Ovary (tissue), 10 donors: ENCODE measurements at places on chromosomes 13 and 19. TPM values are rescaled to one million over a fixed set of nuclear protein-coding genes. Genes with fewer than 3 reads are reported as not detected.

RNF17 gene
- polyA plus RNA-seq: 0.28 TPM

KRTDAP gene
- not detected for polyA plus RNA-seq

MCEMP1 gene
- polyA plus RNA-seq: 0.06 TPM

GAPDHS gene
- not detected for polyA plus RNA-seq

TNFSF9 gene
- polyA plus RNA-seq: 0.10 TPM

FLT3LG gene
- 15.3 TPM for polyA plus RNA-seq

GDF15 gene
- polyA plus RNA-seq: 0.67 TPM

RPS28 gene
- 47.7 TPM for polyA plus RNA-seq

GMIP gene
- polyA plus RNA-seq: 3.3 TPM

NOTCH3 gene
- 23.5 TPM for polyA plus RNA-seq

LIM2 gene
- not detected for polyA plus RNA-seq

ATP8B3 gene
- polyA plus RNA-seq: 1.5 TPM

DNA sequence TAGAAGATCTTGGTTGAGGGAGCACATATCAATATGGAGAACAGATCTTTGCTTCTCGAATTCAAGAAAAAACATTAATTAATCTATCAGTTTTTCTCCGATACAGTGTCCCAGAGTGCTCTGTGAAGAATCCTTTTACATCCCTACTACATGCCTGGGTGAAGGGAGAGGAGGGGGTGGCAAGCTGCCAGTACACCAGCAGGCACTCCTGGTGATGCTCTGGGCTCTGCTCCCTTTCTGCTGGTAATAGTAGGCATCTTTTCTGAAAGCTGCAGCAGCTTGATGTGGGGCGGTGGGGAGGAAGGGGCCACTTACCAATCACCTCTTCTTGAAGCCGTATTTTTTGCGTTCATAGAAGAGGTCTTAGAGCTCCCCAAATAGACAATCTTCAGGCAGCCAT lies 30.7 kb downstream of the PBX4 start:
- H3K27ac ChIP-seq: no peak overlapping the region
- H3K4me3 ChIP-seq: no peak overlapping the region
- no peaks in the 10 kb centered on the region for H3K36me3 ChIP-seq
- no peaks in the 10 kb centered on the region for H3K27me3 ChIP-seq

GRCh38 chr19:41701401-41702075 lies 6.9 kb upstream of the CEACAM5 start:
- no peak for DNase-seq
- H3K4me1 ChIP-seq: no peaks in the 10 kb centered on the region
- H3K4me3 ChIP-seq: no peak overlapping the region
- no peaks in the 10 kb centered on the region for H3K27me3 ChIP-seq
- no peaks in the 10 kb centered on the region for H3K36me3 ChIP-seq
- no peak overlapping the region for H3K27ac ChIP-seq

DNA sequence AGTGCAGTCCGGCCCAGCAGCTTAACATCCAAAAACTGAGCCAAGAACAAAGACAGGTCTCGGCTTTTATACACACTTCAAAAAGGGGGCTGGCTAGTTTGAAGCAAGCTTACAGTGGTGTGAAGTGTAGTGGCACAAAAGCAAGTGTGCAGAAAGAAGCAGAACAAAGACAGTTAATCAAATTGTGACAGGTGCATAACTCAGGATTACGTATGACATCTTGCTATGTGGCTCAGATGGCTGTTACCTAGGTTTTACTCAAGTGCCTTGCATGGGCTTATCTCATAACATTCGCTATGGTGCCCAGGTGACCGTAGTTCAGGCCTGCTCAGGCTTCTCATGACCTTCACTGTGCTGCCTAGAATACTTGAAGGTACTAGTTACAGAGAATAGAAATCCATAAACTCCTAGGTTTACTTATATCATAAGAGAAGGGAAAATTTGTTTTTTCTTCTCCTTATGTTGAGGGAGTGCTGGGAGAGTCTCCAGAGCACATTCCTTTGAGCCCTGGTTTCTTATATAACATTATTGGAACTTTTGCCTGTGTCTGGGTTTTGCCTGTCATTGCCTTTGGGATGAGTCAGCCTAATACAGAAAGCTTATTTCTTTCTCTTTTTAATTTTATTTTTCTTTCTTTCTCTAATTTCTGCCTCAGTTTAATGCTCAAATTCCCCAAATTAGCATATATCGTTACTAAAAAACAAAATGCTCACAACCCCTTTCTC lies 1629.1 kb upstream of the PCDH20 start:
- no peak overlapping the region for H3K4me3 ChIP-seq
- no peak for DNase-seq
- no peaks in the 10 kb centered on the region for H3K27me3 ChIP-seq
- no peaks in the 10 kb centered on the region for H3K4me1 ChIP-seq

GRCh38 chr19:13959141-13959961 lies 7.0 kb downstream of the DCAF15 start:
- DNase-seq: no peak
- no peaks in the 10 kb centered on the region for H3K36me3 ChIP-seq
- H3K27ac ChIP-seq: no peak overlapping the region
- H3K4me3 ChIP-seq: no peak overlapping the region
- no peaks in the 10 kb centered on the region for H3K27me3 ChIP-seq
- no peaks in the 10 kb centered on the region for H3K4me1 ChIP-seq

GRCh38 chr13:60363288-60363687 lies 33.7 kb upstream of the TDRD3 start:
- H3K27me3 ChIP-seq: no peaks in the 10 kb centered on the region
- H3K4me3 ChIP-seq: no peak overlapping the region
- H3K27ac ChIP-seq: no peak overlapping the region
- no peaks in the 10 kb centered on the region for H3K36me3 ChIP-seq

- no peaks in the 10 kb centered on the region for H3K27me3 ChIP-seq
- H3K36me3 ChIP-seq: no peaks in the 10 kb centered on the region
- no peak overlapping the region for H3K4me3 ChIP-seq
- no peak overlapping the region for H3K27ac ChIP-seq
Measured at GRCh38 chr19:45321848-45322247, 827 bp downstream of the CKM start.

DNA sequence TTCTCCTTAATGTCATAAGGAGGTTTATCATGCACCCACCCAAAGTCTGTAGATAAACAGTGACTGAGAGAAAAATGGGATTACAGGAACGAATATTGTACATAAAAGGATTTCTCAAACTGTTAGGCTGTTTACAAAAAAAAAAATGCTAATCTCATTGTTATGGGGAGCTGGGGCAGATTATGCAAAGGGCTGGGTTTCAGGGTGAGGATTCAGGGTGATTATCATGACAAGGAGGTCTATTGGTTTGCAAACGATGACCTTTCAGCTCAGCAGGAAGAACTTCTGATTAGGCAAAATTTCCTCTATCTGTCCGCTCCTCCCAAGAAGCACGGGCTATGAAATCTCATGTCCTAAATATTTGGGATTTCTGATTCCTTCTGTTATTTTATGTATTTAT lies 41.4 kb downstream of the NLRP12 start:
- no peaks in the 10 kb centered on the region for H3K36me3 ChIP-seq
- H3K27me3 ChIP-seq: no peaks in the 10 kb centered on the region
- no peak overlapping the region for H3K27ac ChIP-seq
- no peak for DNase-seq

- H3K4me1 ChIP-seq: peaks cover 4% of the 10 kb centered on the region
- peak overlapping the region; percentile 34 for H3K4me3 ChIP-seq
- H3K36me3 ChIP-seq: no peaks in the 10 kb centered on the region
- DNase-seq: no peak
Measured at GRCh38 chr13:28493740-28494503, 1.0 kb downstream of the FLT1 start.

GRCh38 chr19:8705742-8706141 lies 7.1 kb upstream of the ACTL9 start:
- H3K27me3 ChIP-seq: no peaks in the 10 kb centered on the region
- H3K4me1 ChIP-seq: no peaks in the 10 kb centered on the region
- no peaks in the 10 kb centered on the region for H3K36me3 ChIP-seq
- H3K4me3 ChIP-seq: no peak overlapping the region
- DNase-seq: no peak
- H3K27ac ChIP-seq: no peak overlapping the region

DNA sequence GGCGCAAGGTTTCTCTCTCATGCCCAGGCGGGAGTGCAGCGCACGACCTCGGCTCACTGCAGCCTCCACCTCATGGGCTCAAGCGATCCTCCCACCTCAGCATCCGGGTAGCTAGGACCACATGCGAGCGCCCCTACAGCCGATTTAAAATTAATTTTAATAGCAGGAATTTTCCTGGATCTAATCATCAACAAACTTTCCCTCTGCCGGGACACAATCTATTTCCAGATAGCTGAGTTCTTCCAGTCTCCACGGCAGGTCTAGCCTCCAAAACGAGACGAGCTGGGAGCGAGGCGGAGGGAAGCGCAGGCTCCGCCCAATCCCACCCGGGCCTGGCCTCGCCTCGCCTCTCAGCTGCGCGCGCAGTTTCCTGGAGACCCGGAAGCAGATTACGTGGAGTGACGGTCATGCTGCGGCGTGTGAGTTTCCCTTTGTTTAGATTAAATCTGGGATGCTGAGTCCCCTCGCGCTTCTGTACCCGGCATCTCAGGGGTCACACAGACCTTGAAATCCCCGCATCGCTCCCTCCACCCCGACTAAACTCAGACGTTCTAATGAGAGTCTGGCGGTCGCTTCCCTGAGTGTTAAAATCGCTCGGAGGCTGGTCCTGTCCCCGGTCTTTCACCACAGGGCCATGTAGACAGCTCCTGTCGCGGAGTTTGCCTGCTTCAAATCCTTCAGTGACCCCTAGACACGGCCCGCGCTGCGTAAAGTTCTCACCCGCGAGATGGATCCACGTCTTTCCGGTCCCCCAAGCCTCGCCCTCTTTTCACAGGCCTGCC lies at the start of gene ZNF880:
TSS of gene ZNF880 (plus strand) at position 365 of the 782 bp plus-strand sequence. CDS start at position 408, 43 bp downstream.
- no peaks in the 10 kb centered on the region for H3K36me3 ChIP-seq
- H3K4me3 ChIP-seq: peak within 1 kb of the TSS; percentile 59
- peak; percentile 94 for DNase-seq
- peak within 1 kb of the TSS; percentile 89 for H3K27ac ChIP-seq
- H3K27me3 ChIP-seq: no peaks in the 10 kb centered on the region

DNA sequence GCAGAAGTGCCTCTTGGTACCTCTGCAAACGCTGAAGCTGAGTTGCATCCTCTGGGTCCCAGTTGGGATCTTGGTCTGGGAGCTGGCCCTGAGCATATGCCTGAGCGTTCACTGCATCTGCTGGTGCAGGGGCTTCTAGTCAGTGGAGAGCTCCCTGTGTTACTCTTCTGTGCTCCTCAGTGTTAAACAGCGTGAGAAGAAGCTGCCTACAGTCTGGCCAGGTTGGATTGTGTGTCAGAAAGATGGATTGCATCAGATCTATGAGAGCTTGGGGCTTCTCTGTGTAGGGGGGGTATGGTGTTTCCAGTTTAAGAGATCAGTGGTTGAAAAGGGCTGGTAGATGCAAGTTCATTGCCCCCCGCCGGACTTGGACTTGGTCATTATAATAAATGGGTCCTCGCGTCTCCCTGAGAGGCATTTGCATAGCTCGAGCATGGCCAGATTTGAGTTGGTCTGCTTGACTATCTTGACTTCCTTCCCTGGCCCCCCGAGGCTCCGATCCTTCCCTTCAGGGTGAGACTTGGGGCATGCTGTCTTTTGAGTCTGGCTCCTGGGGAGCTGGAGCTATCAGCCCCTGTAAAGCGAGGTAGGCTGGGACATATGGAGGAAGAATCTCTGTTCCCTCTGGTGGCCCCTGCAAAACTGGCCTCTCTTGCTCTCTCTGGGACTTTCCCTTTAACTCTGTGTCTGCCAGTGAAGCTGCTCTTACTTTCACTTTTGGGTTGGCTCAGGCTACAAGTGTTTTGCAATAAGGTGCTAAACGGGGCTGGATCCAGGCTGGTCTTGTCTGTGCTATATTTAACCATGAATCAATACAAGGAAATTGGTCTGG lies 52.9 kb downstream of the OR10H4 start:
- H3K4me3 ChIP-seq: peak overlapping the region; percentile 42
- H3K4me1 ChIP-seq: peaks cover 3% of the 10 kb centered on the region
- no peaks in the 10 kb centered on the region for H3K27me3 ChIP-seq
- DNase-seq: no peak
- H3K36me3 ChIP-seq: no peaks in the 10 kb centered on the region

- H3K4me1 ChIP-seq: peaks cover 2% of the 10 kb centered on the region
- H3K27me3 ChIP-seq: no peaks in the 10 kb centered on the region
- H3K27ac ChIP-seq: no peak overlapping the region
- H3K36me3 ChIP-seq: no peaks in the 10 kb centered on the region
- DNase-seq: no peak
- H3K4me3 ChIP-seq: no peak overlapping the region
Measured at GRCh38 chr13:92461831-92462230, 764.8 kb upstream of the GPC6 start.

GRCh38 chr19:8438236-8438635 lies 6.5 kb upstream of the HNRNPM start:
- H3K27ac ChIP-seq: no peak overlapping the region
- H3K4me1 ChIP-seq: no peaks in the 10 kb centered on the region
- no peaks in the 10 kb centered on the region for H3K27me3 ChIP-seq
- no peak for DNase-seq

DNA sequence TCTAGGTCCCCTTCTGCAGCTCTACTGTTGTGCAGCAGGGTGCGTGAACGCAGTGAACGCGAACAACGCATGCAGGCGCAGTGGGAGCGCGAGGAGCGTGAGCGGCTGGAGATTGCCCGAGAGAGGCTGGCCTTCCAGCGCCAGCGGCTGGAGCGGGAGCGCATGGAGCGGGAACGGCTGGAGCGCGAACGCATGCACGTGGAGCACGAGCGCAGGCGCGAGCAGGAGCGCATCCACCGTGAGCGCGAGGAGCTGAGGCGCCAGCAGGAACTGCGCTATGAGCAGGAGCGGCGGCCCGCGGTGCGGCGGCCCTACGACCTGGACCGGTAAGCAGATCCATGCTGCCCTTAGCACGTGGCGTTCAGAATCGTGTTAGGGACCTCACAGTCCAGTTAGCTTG lies 18.8 kb downstream of the MICOS13 start:
- no peak for DNase-seq
- no peaks in the 10 kb centered on the region for H3K4me1 ChIP-seq
- H3K36me3 ChIP-seq: no peaks in the 10 kb centered on the region
- H3K4me3 ChIP-seq: no peak overlapping the region
- no peaks in the 10 kb centered on the region for H3K27me3 ChIP-seq

GRCh38 chr19:40726279-40726678 lies 9.4 kb downstream of the ITPKC start:
- H3K27ac ChIP-seq: no peak overlapping the region
- H3K4me1 ChIP-seq: no peaks in the 10 kb centered on the region
- DNase-seq: no peak
- H3K4me3 ChIP-seq: no peak overlapping the region

GRCh38 chr13:113869263-113869662 lies 5.4 kb upstream of the GAS6 start:
- H3K4me1 ChIP-seq: peaks cover 2% of the 10 kb centered on the region
- H3K36me3 ChIP-seq: no peaks in the 10 kb centered on the region

GRCh38 chr19:11058246-11059030 lies 30.8 kb upstream of the LDLR start:
- DNase-seq: no peak
- no peaks in the 10 kb centered on the region for H3K36me3 ChIP-seq
- no peaks in the 10 kb centered on the region for H3K27me3 ChIP-seq
- H3K27ac ChIP-seq: no peak overlapping the region
- H3K4me1 ChIP-seq: no peaks in the 10 kb centered on the region
- no peak overlapping the region for H3K4me3 ChIP-seq

GRCh38 chr13:96816874-96817273 lies 177.4 kb downstream of the OXGR1 start:
- H3K36me3 ChIP-seq: no peaks in the 10 kb centered on the region
- no peaks in the 10 kb centered on the region for H3K4me1 ChIP-seq
- H3K27me3 ChIP-seq: no peaks in the 10 kb centered on the region
- H3K4me3 ChIP-seq: no peak overlapping the region
- DNase-seq: no peak
- no peak overlapping the region for H3K27ac ChIP-seq

- no peaks in the 10 kb centered on the region for H3K36me3 ChIP-seq
- no peak overlapping the region for H3K4me3 ChIP-seq
- H3K4me1 ChIP-seq: no peaks in the 10 kb centered on the region
- H3K27me3 ChIP-seq: no peaks in the 10 kb centered on the region
- no peak overlapping the region for H3K27ac ChIP-seq
Measured at GRCh38 chr13:24659239-24659638, 21.0 kb upstream of the ATP12A start.
